Osteocyte (in vitro differentiated cells): ENCODE measurements at places on chromosomes 16 and 17. TPM values are rescaled to one million over a fixed set of nuclear protein-coding genes. Genes with fewer than 3 reads are reported as not detected.
A peak's percentile ranks its signal among the peaks of the same experiment; 100 is the strongest.

GRCh38 chr16:16126896-16127295, 96.4 kb downstream of the ABCC6 start:
- no peaks in the 10 kb centered on the region for H3K27me3 ChIP-seq
- DNase-seq, result no peak
- H3K4me1 ChIP-seq, result no peaks in the 10 kb centered on the region
- peaks cover 64% of the 10 kb centered on the region for H3K36me3 ChIP-seq

- H3K36me3 ChIP-seq, result peaks cover 10% of the 10 kb centered on the region
- no peak overlapping the region for H3K27ac ChIP-seq
- H3K27me3 ChIP-seq, result no peaks in the 10 kb centered on the region
- peaks cover 2% of the 10 kb centered on the region for H3K4me1 ChIP-seq
- no peak for DNase-seq
Observed at GRCh38 chr17:35094902-35095301, 24.8 kb downstream of the RAD51D start.

Gene SCARF1
- total RNA-seq, result 0.21 and 0.64 TPM in 2 replicates

DNA sequence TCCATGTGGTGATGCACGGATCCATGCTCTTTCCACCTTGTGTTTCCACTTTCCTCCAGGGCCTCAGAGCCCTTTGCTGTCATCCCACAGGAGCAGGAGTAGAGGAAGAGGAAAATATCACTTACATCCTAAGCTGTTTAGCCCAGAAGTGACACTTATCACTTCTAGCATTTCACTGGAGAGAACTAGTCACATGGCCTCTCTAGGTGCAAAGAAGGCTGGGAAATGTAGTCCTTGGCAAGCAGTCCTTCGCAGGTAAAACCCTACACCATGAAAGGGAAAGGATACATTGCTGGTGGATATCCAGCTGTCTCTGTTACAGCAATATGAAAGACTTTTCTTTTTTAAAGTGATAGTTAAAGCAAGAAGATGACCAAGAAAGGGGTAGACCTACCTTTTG, 185.9 kb downstream of the RGS9 start:
- H3K4me1 ChIP-seq, result no peaks in the 10 kb centered on the region
- peaks cover 27% of the 10 kb centered on the region for H3K27me3 ChIP-seq
- H3K4me3 ChIP-seq, result no peak overlapping the region
- H3K27ac ChIP-seq, result no peak overlapping the region

DNA sequence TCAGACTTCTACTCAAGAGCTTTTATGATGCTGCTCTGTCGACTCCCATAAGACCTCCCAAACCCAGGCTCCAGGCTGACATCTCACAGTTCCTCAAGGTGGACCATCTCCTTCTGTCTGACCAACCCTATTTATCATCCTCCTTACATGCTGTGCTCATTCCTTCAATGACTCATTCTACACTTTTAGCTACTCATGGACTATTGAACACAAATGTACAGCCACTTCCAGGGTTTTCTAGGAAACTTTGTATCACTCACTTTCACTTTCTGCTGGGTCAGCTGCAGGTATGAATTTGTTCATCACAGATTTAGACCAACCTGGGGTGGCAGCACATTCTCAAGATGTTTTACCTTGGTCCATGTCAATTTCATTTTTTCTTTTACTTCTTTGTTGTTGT, 162.4 kb upstream of the FAM20A start:
- H3K27ac ChIP-seq, result no peak overlapping the region
- H3K36me3 ChIP-seq, result no peaks in the 10 kb centered on the region
- no peaks in the 10 kb centered on the region for H3K27me3 ChIP-seq
- no peak overlapping the region for H3K4me3 ChIP-seq
- DNase-seq, result no peak

- H3K4me3 ChIP-seq, result peak within 1 kb of the TSS; percentile 72
- peaks cover 58% of the 10 kb centered on the region for H3K27me3 ChIP-seq
- peaks cover 4% of the 10 kb centered on the region for H3K4me1 ChIP-seq
- H3K36me3 ChIP-seq, result no peaks in the 10 kb centered on the region
Observed at GRCh38 chr17:41734139-41734948, at the start of gene HAP1. Gene HAP1 (minus strand): TSS chr17:41734643. CDS start chr17:41734634, 9 bp downstream.

- H3K27ac ChIP-seq, result no peak overlapping the region
- H3K27me3 ChIP-seq, result no peaks in the 10 kb centered on the region
- no peaks in the 10 kb centered on the region for H3K36me3 ChIP-seq
- DNase-seq, result no peak
Observed at GRCh38 chr17:53186001-53186400, 636.7 kb upstream of the KIF2B start.

DNA sequence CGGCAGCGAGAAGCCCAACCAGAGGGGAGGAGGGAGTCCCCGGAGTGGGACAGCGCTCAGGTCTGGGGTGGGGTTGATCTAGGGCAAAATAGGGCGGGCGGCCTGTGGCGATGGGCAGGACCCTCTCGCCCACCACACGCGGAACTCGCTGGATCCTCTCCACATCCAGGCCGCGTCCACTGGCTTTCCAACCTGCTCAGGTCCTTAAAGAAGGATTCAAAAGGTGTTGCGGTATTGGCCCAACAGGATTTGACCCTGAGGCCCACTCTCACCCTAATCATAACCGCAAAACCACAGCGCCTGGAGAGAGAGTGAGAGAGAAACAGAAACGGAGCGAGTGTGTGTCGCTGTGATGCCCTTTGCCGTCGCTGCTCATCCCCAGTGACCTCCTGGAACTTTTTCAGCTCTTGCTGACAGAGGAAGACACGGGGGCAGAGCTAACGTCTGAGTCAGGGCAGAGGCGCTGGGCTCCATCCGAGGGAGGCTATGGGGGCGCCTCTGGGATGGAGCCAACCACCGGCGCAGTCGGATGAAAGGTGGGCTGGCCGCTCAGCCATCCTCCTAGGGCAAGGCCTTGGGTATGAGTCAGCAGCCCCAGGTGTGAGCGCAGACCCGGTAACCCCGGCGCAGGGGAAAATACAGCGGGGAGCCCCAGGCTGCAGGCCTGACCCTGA, 16.7 kb upstream of the OR1F1 start:
- no peaks in the 10 kb centered on the region for H3K36me3 ChIP-seq
- no peak for DNase-seq
- peaks cover 23% of the 10 kb centered on the region for H3K4me1 ChIP-seq
- H3K27me3 ChIP-seq, result peaks cover 31% of the 10 kb centered on the region
- no peak overlapping the region for H3K4me3 ChIP-seq

GRCh38 chr17:82856361-82856760, 16.5 kb upstream of the ZNF750 start:
- no peaks in the 10 kb centered on the region for H3K27me3 ChIP-seq
- H3K4me1 ChIP-seq, result peaks cover 18% of the 10 kb centered on the region
- H3K27ac ChIP-seq, result no peak overlapping the region
- no peak for DNase-seq
- peaks cover 11% of the 10 kb centered on the region for H3K36me3 ChIP-seq

Gene DHRS7C
- total RNA-seq, result not detected in 2 replicates

- H3K27me3 ChIP-seq, result no peaks in the 10 kb centered on the region
- no peak for DNase-seq
- no peak overlapping the region for H3K27ac ChIP-seq
Observed at GRCh38 chr17:66726846-66727245, 108.1 kb upstream of the CACNG5 start.

DNA sequence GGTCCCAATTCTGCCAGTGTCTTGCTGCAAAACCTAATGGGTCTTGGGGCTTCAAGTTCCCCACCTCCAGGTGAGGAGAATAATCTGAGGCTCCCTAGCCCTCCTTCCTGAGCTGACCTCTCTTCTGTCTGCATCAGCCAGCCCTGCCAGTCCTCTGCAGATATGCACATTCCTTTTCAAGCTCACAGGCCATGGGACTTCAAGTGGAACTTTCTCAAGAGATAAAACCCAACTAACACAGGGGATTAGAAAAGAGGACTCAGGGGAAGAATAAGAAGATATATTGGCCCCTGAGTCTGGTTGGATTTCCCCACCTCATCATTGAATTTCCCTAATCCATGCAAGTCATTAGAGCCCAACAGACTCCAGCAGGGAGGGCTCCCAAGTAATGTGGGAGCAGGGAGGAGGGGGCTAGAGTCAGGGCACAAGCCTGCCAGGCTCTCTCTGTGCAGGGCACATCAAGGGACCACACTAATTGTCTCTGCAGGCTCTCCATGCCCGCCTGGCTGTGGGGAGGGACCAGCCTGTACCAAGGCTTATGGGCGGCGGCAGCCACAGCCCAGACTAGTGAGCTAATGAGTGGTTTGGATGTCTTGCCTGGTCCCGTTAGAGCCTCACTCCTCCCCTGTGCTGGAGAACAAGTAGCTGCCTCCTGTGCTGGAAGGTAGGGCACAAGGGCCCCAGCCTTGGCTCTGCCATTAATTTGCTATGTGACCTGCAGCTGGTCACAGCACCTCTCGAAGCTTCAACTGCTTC, 1.2 kb downstream of the KRT14 start:
- H3K27me3 ChIP-seq, result no peaks in the 10 kb centered on the region
- peaks cover 9% of the 10 kb centered on the region for H3K4me1 ChIP-seq
- no peak for DNase-seq
- H3K36me3 ChIP-seq, result no peaks in the 10 kb centered on the region

GRCh38 chr17:79473111-79473875, 137.6 kb downstream of the RBFOX3 start:
- no peak for DNase-seq
- H3K27me3 ChIP-seq, result peaks cover 39% of the 10 kb centered on the region

- no peaks in the 10 kb centered on the region for H3K36me3 ChIP-seq
- H3K27ac ChIP-seq, result no peak overlapping the region
- H3K4me1 ChIP-seq, result no peaks in the 10 kb centered on the region
- DNase-seq, result no peak
- H3K27me3 ChIP-seq, result peaks cover 23% of the 10 kb centered on the region
- no peak overlapping the region for H3K4me3 ChIP-seq
Observed at GRCh38 chr16:83891742-83892141, 7.2 kb upstream of the MLYCD start.

- no peak overlapping the region for H3K4me3 ChIP-seq
- H3K27me3 ChIP-seq, result peaks cover 67% of the 10 kb centered on the region
- H3K27ac ChIP-seq, result no peak overlapping the region
- no peaks in the 10 kb centered on the region for H3K36me3 ChIP-seq
- no peak for DNase-seq
- H3K4me1 ChIP-seq, result no peaks in the 10 kb centered on the region
Observed at GRCh38 chr16:84246679-84247077, 6.9 kb upstream of the KCNG4 start.

- no peaks in the 10 kb centered on the region for H3K27me3 ChIP-seq
- peak overlapping the region; percentile 75 for H3K4me3 ChIP-seq
- H3K27ac ChIP-seq, result peak overlapping the region; percentile 73
- H3K4me1 ChIP-seq, result peaks cover 6% of the 10 kb centered on the region
- no peak for DNase-seq
Observed at GRCh38 chr16:4273858-4274311, 1.1 kb upstream of the TFAP4 start.

Gene ORMDL3
- 59.4 and 60.5 TPM in 2 replicates for total RNA-seq

Gene DNAH9
- total RNA-seq, result not detected in 2 replicates

Gene TM4SF5
- not detected in 2 replicates for total RNA-seq

DNA sequence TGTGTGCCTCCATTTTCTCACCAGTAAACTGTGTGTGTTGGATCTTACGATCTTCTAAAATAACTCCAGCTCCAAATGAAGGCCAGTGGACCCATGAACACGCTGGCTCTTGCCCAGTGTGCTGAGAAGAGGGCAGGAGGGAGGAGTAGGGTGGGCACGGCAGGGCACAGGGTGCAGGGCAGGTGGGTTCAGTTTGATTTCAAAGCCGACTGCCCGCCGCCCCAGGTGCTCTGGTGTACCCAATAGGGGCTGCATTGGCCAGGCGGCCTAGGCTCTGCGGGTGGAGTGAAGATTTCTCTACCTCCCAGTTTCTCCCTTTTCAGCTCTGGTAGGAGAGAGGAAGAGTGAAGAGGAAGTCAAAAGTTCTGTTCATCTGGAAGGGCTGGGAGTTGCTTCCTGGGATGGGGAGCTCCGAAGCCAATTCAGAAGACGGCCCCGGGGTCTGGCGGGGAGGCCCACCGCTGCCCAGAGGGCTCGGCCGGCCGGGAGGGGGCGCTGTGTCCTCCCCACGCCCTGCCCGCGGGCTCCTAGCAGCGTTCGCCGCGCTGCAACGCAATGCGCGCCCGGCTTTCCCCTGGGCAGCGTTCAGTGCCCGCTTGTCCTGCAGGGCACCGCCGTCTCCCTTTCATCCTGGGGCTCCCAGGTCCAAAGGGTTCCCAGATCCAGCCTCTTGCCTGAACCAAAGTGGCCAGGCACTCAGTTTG, 1.1 kb upstream of the CRHR1 start:
- H3K27me3 ChIP-seq, result peaks cover 72% of the 10 kb centered on the region
- peak overlapping the region; percentile 68 for H3K4me3 ChIP-seq
- peaks cover 2% of the 10 kb centered on the region for H3K4me1 ChIP-seq
- no peak for DNase-seq

GRCh38 chr16:69726313-69727060, at the start of gene NQO1:
Gene NQO1 (minus strand): TSS chr16:69726560. CDS start chr16:69726439, 121 bp downstream.
- peak; percentile 99 for DNase-seq
- H3K36me3 ChIP-seq, result peaks cover 9% of the 10 kb centered on the region
- H3K27ac ChIP-seq, result peak within 1 kb of the TSS; percentile 100
- peaks cover 56% of the 10 kb centered on the region for H3K4me1 ChIP-seq
- H3K27me3 ChIP-seq, result no peaks in the 10 kb centered on the region

- H3K4me1 ChIP-seq, result no peaks in the 10 kb centered on the region
- no peaks in the 10 kb centered on the region for H3K36me3 ChIP-seq
- H3K27ac ChIP-seq, result no peak overlapping the region
- H3K27me3 ChIP-seq, result peaks cover 17% of the 10 kb centered on the region
- no peak overlapping the region for H3K4me3 ChIP-seq
Observed at GRCh38 chr16:50120711-50121110, 32.4 kb upstream of the TENT4B start.

Gene HP
- total RNA-seq, result not detected in 2 replicates

DNA sequence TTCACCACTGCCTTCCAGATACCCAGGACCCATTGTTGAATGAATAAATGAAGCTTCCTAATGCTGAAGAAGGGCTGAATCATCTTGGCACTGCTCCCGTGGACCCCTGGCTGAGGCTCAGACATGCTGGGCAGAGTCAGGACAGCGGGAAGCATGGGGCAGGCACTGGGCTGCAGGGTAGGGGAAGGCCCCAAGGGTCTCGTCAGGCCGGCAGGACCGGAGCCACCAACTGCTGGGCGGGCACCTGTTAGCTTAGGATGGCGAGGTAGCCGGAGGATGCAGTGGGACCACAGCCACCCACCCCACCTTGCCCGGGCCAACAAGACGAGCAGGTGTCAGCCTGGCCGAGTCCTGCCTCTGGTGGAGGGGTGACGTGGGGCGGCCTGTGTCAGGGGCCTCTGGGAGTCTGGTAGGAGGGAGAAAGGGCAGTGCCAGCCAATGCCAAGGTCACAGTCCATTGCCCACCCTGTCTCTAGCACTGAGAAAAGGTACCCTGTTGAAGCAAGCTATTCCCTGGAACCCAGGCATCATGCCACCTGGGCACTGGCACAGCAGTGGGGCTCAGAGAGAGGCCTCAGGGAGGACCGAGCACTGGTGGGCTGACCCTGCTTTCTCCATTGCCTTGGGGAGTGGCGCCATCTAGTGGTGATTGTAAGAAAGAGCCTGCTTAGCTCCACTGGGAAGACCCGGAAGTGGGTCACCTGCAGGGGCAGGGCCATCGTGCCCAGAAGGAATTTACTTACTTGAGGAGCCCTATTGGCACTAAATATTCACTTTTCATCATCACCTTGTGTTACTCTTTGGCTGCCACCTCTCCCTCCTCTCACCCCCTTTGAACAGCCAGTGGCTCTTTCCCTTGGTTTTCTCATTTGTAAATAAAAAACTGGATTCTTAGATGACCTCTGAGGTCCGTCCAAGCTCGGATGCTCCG, 3.0 kb upstream of the DLX3 start:
- peak; percentile 94 for DNase-seq
- no peak overlapping the region for H3K27ac ChIP-seq
- peaks cover 29% of the 10 kb centered on the region for H3K4me1 ChIP-seq

Gene PLA2G10
- total RNA-seq, result not detected in 2 replicates

Gene MGAT5B
- total RNA-seq, result 0.40 and 0.55 TPM in 2 replicates

- H3K36me3 ChIP-seq, result no peaks in the 10 kb centered on the region
- H3K4me1 ChIP-seq, result no peaks in the 10 kb centered on the region
- H3K4me3 ChIP-seq, result no peak overlapping the region
- H3K27me3 ChIP-seq, result peaks cover 5% of the 10 kb centered on the region
- no peak for DNase-seq
Observed at GRCh38 chr17:9074131-9074530, 52.8 kb downstream of the NTN1 start.

GRCh38 chr17:39621523-39622379, 5.0 kb upstream of the PPP1R1B start:
- DNase-seq, result peak; percentile 96
- no peak overlapping the region for H3K4me3 ChIP-seq
- H3K36me3 ChIP-seq, result no peaks in the 10 kb centered on the region
